Suprapubic skin (tissue), 4 donors: ENCODE measurements at places on chromosomes 3 and 15. TPM values are rescaled to one million over a fixed set of nuclear protein-coding genes. Genes with fewer than 3 reads are reported as not detected.

FGF12 gene
- 1.6 TPM for total RNA-seq

DNA sequence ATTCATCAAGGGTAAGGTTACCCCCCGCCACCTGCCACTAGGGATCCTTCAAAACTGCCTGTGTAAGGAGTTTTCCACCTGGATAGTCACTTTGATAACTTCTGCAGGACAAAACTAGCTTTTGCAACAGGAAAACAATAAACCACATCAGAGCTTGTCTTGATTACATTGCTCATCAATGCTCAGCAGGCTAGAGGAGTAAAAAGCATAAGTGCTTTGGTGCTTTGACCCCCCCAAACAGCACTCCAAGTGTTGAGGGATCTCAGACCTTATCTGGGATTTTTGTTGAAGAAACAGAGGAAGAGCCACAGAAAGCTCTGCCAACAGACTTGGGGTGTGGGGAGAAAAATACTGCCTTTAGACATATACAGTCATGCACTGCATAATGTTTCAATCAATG lies 10.8 kb upstream of the PHLDB2 start:
- no peak for DNase-seq

GRCh38 chr3:141643391-141643790 lies 94.7 kb upstream of the RNF7 start:
- no peak for DNase-seq

- DNase-seq: no peak
Measured at GRCh38 chr3:169227911-169228310, 435.6 kb downstream of the MECOM start.

DNA sequence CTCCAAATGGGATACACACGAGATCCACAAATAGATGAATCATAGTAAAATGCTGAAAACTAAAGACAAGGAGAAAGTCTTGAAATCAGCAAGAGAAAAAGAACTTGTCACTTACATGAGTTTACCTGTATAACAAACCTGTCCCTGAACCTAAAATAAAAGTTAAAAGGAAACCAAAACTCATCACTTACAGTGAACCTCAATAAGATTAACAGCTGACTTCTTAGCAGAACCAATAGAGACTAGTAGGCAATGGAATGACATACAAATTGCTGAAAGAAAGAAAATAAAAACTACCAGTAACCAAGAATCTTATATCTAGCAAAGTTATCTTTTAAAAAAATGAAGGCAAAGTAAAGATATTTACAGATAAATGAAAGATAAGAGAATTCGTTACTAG lies 27.4 kb downstream of the SEC22A start:
- no peak for DNase-seq

GRCh38 chr3:99626417-99626788 lies 12.0 kb upstream of the COL8A1 start:
- no peak for DNase-seq
